ENCODE measurements at places on chromosomes 4 and X. TPM values are rescaled to one million over a fixed set of nuclear protein-coding genes. Genes with fewer than 3 reads are reported as not detected.

SETD7 gene
- total RNA-seq = 63.0 TPM

NAP1L3 gene
- 5.2 TPM for total RNA-seq

RAI2 gene
- 45.7 TPM for total RNA-seq

SPP1 gene
- 3,399 TPM for total RNA-seq

ARSJ gene
- total RNA-seq = 21.6 TPM

FSTL5 gene
- total RNA-seq = 0.03 TPM

PRIMPOL gene
- 15.9 TPM for total RNA-seq

All from mucosa of gallbladder (tissue), 1 donor.